ENCODE measurements at places on chromosomes 12 and 14.

GRCh38 chr14:93040443-93040842, 75.3 kb downstream of the ITPK1 start:
- peak; percentile 43 for DNase-seq

GRCh38 chr12:124404162-124404784, 109.4 kb downstream of the RFLNA start:
- DNase-seq, result no peak

DNA sequence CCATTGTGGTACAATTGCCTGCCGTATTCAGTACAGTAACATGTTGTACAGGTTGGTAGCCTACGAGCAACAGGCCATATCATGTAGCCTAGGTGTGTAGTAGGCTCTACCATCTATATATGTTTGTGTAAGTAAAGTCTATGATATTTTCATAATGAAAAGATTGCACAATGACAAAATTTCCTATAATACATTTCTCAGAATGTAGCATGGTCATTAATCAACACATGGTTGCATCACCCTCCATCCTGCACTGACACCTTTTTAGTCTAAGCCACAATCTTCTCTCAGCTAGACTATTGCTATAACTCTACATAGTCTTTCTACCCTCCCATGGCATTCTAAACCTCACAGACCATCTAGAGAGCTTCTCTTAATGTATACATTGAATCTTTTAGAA, 158.5 kb upstream of the HMGA2 start:
- no peak for DNase-seq

- DNase-seq, result peak; percentile 38
These were observed 33.3 kb downstream of the BAZ2A start for GRCh38 chr12:56596815-56597214.

GRCh38 chr14:24123424-24124417, 6.7 kb upstream of the FITM1 start:
- DNase-seq, result no peak

DNA sequence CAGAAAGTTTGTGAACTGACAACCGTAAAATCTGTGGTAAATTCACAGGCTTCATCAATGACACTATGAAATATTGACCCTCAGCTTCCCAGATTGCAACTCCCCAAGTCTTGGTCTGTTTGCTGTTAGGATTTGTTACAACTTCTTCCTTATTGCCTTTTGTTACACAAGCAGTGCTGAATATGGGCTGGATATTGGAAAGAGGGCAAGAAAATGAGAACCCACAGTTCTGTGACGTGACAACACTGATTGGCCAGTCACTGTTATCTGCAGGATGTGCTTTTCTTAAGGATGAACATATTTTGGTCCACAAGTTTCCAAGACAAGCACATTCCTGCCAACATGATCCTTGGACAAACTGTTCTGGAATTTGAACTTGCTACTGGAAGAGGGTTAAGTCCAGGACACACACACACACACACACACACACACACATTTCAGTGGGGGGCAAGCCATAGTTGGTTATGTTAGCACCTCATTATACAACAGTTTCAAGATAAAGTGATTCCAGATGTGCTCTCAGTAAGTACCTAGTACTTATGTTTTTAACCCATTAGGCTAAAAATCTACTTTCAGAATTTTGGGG, 16.6 kb upstream of the SLC38A2 start:
- DNase-seq, result no peak

DNA sequence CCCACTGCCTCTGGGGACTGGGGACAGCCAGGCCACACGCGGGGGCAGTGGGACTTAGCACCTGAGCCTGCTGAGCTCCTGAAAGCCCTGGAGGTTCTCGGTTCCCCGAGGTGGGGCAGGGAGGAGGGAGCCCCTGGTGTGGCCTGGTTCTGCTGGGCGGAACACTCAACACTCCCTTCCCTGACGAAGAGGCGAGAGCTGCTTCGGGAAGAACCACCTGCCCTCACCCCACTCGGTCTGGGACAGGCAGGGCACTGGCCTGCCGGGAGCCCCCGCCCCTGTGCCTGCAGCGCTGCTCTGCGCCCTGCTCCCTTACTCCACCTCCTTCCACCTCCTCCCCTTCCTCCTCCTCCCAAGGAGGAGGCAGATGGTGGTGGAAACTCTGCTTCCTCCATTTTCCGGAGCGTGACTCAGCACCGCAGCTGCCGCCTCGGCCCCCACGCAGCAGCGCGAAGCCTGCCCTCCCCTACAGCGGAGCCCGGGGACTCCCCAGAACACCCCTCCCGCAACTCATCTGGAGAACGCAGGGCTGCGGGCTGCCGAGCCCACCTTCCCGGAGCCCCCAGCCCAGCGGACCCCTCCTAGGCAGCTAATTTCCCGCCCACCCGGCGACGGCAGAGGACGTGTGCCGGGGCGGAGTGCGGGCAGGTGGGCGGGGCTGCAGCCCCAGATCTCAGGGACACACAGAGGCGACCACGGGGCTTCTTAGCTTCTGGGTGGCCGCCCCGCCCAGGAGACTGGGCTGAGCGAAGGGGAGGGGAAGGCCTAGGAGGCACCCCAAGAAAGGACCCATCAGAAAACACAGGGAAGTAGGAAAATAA, 11.7 kb upstream of the INF2 start:
- peak; percentile 84 for DNase-seq

- DNase-seq, result peak; percentile 18
These were observed 58.9 kb upstream of the FBXO33 start for GRCh38 chr14:39491134-39491571.

DNA sequence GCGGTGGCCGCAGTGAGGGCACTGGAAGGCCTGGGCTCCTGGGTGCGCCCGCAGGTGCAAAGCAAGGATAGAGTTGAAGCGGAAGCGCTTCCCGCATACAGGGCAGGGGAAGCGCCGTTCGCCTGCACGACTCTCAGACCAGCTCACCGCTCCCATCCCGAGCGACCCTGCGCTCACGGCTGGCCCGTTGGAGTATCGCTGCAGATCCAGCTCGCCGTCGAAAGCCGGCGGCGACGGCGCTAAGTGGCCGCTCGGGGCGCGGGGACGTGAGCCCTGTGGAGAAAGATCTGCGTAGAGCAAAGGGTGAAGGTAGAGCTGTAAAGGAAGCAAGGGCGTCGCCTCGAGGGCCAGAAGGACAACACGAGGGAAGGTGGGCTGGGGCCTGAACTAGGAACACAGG, 5.4 kb downstream of the ZNF219 start:
- no peak for DNase-seq

GRCh38 chr12:65810036-65810435, 14.2 kb upstream of the HMGA2 start:
- DNase-seq, result no peak
